ENCODE measurements at places on chromosomes 5 and 9.

DNA sequence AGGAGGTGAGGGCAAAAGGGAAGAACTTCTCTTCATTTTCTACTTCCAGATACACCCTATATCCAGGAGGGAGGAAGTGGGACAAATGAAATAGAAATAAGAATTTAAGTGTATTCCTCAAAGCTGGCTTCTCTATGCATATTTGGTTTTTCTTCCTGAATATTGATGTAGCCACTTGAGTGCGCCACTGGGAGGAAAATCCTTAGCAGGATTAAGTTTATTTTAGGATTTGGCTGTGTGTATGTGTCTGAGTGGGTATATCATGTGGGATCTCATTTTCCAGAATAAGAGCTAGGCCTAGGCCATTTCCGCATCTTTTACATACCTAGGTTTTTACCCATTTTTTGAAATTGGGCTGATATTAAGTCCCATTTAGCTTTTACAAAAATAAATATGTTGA lies 42.5 kb downstream of the MAP1B start:
- peak overlapping the region; percentile 37 for H3K27ac ChIP-seq
- H3K36me3 ChIP-seq: peaks cover 10% of the 10 kb centered on the region
- DNase-seq: no peak
- H3K4me3 ChIP-seq: no peak overlapping the region

- peaks cover 4% of the 10 kb centered on the region for H3K4me1 ChIP-seq
- peaks cover 28% of the 10 kb centered on the region for H3K36me3 ChIP-seq
- H3K4me3 ChIP-seq: no peak overlapping the region
- H3K27ac ChIP-seq: no peak overlapping the region
These were observed 67.8 kb downstream of the NIPSNAP3B start for GRCh38 chr9:104831681-104832080.

DNA sequence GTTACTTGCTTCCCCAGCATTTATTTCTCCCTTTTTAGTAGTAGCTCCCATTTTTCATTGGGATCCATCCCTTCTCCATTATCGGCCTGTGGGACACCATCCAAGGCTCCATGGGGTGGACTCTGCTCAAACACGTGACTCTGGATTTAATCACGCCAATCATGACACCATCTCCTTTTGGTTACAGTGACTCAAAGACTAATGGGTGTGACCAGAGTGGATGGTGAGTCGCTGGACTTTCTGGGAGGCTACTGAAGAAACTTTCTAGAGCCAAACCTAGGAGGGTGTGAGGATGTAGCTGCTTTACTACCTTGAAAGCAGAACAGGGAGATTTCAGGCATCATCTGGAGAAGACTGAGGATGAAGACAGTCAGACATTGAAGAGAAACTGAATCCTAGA lies 93.1 kb downstream of the PJA2 start:
- no peaks in the 10 kb centered on the region for H3K36me3 ChIP-seq
- no peak overlapping the region for H3K27ac ChIP-seq
- no peaks in the 10 kb centered on the region for H3K27me3 ChIP-seq
- no peak overlapping the region for H3K4me3 ChIP-seq
- no peaks in the 10 kb centered on the region for H3K4me1 ChIP-seq
- no peak for DNase-seq

GRCh38 chr5:10111571-10111970 lies 138.1 kb downstream of the ATPSCKMT start:
- no peak overlapping the region for H3K4me3 ChIP-seq
- no peaks in the 10 kb centered on the region for H3K4me1 ChIP-seq
- no peaks in the 10 kb centered on the region for H3K27me3 ChIP-seq
- peak; percentile 24 for DNase-seq
- H3K36me3 ChIP-seq: no peaks in the 10 kb centered on the region
- H3K27ac ChIP-seq: no peak overlapping the region

DNA sequence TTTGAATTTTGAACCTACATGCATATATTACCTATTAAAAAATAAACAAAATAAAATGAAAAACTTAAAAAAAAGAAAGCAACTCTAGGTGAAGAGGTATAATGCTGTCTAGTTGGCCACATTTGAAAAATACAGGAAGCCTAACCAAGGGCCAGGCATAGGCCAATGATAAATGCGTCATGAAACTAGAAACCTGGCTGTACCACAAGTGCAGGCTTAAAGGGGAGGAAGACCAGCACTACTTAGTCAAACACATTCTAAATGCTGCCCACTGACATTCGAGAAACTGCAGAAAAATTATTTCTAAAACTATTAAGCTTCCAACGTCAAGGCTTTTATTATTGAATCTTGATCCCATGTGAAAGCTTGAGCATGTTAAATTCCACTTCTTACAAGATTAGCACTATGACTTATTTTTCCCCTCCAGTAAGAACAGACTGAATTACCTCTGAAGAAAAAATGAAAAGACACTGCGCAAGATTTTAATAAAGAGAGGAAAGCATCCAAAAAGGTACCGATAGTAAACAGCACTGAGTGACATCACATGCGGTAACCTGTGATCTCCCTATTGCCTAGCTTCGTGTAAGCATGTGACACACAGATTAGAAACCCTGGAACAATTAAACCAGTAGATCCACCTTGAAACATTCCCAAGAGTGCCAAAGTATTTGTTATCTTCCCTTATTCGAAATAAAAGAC lies 16.2 kb downstream of the CDC14B start:
- H3K4me3 ChIP-seq: no peak overlapping the region
- peaks cover 5% of the 10 kb centered on the region for H3K4me1 ChIP-seq
- H3K27ac ChIP-seq: peak overlapping the region; percentile 20
- no peak for DNase-seq
- H3K27me3 ChIP-seq: no peaks in the 10 kb centered on the region
- H3K36me3 ChIP-seq: no peaks in the 10 kb centered on the region

GRCh38 chr9:20476912-20477521 lies 145.3 kb downstream of the MLLT3 start:
- no peak overlapping the region for H3K27ac ChIP-seq
- no peak for DNase-seq
- H3K4me3 ChIP-seq: no peak overlapping the region
- no peaks in the 10 kb centered on the region for H3K27me3 ChIP-seq
- no peaks in the 10 kb centered on the region for H3K4me1 ChIP-seq

All from spinal cord (tissue), 10 donors.